ENCODE measurements at places on chromosomes 4 and X.

DNA sequence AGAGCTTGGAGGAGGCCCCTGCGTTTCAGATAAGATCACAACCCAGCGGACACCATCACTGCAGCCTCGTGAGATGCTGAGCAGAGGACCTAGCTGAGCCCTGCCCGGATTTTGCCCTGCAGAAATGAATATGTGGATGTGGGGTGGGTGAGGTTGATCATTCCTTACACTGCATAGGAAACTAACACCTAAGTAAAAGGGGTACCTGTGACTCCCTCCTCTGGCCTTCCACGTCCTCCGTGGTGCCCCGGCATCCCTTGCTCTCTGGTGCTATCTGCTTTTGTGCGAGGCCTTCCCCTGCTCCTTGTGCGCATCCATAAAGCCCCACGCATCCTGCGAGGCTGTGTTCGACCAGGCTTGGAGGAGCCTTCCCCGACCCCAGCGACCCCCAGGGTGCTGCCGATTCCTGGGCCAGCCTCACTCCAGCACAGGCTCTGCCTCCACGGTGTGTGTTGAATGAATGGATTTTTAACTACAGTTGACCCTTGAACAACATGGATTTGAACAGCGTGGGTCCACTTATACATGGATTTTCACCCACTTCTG lies 25.6 kb upstream of the GPR78 start:
- DNase-seq, result no peak

- DNase-seq, result no peak
Measured at GRCh38 chrX:111444881-111445280, 32.9 kb upstream of the DCX start.

- DNase-seq, result no peak
Measured at GRCh38 chrX:37658343-37659030, 27.1 kb upstream of the XK start.

DNA sequence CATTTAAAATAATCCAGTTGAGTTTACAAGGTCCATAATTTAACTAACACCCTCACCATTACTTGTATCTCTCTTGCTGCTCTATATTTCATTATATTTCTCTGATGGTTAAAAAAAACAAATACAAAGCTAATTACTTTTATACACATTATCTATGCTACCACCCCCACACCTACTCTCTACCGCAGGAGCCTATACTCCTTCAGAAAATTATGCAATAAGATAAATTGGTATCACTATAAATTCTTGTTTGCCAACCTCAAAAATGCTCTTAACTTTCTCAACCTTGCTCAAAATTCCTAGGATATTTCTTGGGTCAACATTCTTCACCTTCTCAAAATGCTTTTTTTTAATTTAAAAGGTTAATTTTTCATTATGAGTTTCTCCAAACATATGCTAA lies 282.7 kb downstream of the KCTD8 start:
- DNase-seq, result no peak

GRCh38 chr4:26088433-26088928 lies 174.5 kb downstream of the SMIM20 start:
- no peak for DNase-seq

DNA sequence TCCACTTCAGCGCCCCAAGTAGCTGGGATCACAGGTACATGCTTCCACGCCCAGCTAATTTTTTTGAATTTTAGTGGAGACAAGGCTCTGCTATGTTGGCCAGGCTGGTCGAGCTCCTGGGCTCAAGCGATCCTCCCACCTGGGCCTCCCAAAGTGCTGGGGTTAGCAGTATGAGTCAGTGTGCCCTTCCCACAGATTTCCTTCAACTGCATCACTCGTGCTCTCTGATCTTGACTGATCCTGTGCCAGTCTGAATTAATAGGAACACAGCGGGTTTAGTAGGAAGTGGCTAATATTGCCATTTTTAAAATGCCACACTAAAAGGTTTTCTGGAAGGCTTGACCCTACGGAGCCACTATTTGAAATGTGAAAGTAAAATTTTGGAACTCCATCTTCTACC lies 4.3 kb upstream of the SHROOM2 start:
- DNase-seq, result no peak

GRCh38 chr4:185171373-185172071 lies 28.5 kb downstream of the SLC25A4 start:
- no peak for DNase-seq

DNA sequence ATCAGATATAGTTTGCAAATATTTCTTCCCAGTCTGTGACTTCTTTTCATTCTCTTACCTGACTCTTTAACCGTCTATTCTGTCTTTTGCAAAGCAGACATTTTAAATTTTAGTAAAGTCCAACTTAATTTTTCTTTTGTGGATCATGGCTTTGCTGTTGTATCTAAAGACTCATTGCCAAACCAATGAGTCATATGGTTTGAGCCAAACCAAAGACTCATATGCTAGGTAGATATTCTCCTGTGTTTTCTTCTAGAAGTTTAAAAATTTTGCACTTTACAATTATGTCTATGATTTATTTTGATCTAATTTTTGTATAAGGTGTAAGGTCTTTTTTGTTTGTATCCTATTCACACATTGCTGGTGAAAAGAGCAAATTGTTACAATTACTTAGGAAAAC lies 446.8 kb downstream of the ANKRD50 start:
- no peak for DNase-seq

Measured in NCI-H2029 treated with DMSO at 0.1 percent for 48 hours (cell line).